ENCODE measurements at places on chromosomes 16 and 17.
A peak's percentile ranks its signal among the peaks of the same experiment; 100 is the strongest.

GRCh38 chr16:86896976-86897375, 318.6 kb downstream of the FOXL1 start:
- no peak for DNase-seq

- no peak for DNase-seq
Observed at GRCh38 chr17:2067048-2067561, 12.2 kb downstream of the HIC1 start.

- DNase-seq, result peak; percentile 63
Observed at GRCh38 chr16:12497526-12497925, 306.2 kb downstream of the CPPED1 start.

DNA sequence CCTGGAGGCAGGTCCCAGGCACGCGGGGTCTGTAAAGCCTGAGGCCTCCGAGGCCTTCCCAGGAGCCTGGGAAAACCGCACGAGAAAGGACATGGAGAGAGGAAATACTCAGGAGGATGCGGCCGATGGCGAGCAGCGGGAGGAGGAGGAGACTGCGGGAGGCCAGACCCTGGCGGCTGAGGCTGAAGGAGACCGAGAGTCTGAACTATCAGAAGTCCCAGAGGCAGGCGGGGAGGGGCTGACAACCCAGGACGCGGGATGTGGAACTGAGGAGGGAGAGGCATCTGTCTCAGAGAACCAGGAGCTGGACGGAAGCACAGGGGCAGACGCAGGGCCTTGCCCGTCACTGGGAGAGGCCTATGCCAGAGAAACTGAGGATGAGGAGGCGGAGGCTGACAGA, 2.4 kb downstream of the APOBR start:
- no peak for DNase-seq

DNA sequence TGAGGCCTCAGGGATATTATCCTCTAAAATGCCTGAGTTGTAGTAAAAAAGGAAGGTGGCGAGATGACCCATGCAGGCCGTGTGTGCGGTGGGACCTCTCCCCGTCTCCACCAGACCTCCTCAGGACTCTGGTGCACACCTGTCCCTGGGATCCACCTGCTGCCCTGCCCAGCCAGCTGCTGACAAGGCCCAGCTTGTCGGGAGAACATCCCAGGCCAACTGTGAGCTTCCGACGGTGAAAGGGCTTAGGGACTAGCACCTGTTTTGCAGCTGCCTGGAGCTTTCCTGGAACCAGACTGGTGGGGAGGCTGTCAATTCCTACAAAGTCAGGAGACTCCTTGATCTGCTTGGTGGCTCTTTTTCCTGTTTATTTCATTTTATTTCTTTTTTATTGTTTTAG, 11.6 kb downstream of the IL34 start:
- DNase-seq, result no peak

- no peak for DNase-seq
Observed at GRCh38 chr16:74556375-74556922, 50.5 kb downstream of the GLG1 start.

DNA sequence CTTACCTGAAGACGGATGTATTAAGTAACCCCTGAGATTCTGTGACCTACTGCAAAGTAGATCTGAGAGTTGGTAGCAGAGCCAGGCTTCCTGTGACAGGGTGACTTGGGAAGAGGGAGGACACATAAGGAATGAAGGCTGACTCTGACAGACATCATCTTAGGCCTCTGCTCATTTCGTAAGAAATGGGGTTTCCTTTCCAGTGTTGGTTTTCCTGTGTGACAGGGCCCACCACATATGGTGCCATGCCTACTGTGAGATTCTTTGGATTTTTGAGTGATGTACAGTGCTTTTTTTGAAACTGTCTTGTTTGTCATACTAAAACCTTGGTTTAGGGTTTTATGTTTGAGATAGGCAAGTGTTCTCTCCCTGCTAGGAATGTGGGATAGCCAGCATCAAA, 12.7 kb downstream of the LIG3 start:
- no peak for DNase-seq

- no peak for DNase-seq
Observed at GRCh38 chr16:11157143-11157542, 98.9 kb downstream of the SOCS1 start.

DNA sequence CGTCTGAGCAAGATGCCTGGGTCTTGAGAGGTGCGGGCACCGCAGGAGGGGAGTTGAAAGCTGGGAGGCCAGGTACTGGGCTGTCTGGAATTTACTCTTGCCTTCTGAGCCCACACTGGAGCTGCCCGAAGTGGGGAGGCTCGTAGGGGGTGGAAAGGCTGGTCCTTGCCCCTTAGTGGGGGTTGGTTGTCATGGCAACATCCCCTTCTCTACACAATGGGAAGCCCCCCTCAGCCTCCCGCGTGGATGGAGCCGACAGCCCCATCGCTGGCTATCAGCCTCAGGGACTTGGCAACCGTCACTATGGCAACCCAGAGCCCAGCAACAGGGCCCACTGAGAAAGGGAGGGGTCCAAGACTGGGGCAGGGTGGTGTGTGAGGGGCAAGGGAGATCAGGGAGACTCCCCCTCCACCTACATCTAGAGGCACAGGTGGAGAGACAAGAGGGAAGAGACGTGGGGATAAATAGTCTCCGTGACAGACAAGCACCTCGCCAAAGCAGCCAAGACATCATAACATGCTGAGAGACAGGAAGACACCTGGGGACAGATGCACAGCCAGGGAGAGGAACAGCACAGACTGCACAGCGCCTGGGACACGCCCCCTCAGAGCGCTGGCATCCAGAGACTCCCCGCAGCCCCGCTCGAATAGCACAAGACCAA, 5.3 kb upstream of the DNAH2 start:
- no peak for DNase-seq

GRCh38 chr17:76089680-76090516, 10.9 kb downstream of the ZACN start:
- no peak for DNase-seq

GRCh38 chr17:39643271-39643670, 6.3 kb downstream of the STARD3 start:
- DNase-seq, result no peak

GRCh38 chr16:30120340-30121105, 2.5 kb downstream of the MAPK3 start:
- no peak for DNase-seq

- DNase-seq, result peak; percentile 85
Observed at GRCh38 chr17:21513012-21513570, 136.9 kb downstream of the KCNJ12 start.

DNA sequence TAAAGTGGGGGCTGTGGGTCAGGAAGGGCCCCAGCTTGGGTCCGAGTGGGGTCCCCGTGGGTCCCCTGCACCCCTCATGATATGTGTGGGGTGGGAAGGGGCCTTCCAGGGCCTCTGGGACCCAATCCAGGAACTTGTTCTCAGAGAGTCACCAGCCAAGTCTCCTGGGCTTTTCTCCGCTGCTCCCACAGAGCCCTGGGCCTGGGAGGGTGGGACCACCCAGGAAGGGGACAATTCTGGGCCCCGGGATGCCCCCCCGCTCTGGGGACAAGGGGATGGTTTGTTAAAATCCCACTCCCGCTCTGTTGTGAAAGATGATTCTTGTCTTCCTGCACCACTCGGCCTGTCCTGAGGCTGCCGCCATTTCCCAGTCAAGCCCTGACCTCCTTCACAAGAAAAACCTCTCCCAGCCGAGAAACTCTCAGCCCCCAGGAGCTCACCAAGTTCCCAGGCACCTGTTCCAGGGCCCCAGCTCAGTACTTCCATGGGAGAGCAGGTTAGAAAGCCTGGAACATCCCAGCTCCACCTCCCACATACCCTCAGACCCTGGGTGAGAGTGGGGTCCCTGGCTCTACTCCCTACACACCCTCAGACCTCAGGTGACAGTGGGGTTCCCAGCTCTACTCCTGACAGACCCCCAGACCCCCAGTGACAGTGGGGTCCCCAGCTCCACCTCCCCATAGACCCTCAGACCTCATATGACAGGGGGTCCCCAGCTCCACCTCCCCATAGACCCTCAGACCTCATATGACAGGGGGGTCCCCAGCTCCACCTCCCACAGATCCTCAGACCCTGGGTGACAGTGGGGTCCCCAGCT, 75.1 kb downstream of the METRNL start:
- no peak for DNase-seq

DNA sequence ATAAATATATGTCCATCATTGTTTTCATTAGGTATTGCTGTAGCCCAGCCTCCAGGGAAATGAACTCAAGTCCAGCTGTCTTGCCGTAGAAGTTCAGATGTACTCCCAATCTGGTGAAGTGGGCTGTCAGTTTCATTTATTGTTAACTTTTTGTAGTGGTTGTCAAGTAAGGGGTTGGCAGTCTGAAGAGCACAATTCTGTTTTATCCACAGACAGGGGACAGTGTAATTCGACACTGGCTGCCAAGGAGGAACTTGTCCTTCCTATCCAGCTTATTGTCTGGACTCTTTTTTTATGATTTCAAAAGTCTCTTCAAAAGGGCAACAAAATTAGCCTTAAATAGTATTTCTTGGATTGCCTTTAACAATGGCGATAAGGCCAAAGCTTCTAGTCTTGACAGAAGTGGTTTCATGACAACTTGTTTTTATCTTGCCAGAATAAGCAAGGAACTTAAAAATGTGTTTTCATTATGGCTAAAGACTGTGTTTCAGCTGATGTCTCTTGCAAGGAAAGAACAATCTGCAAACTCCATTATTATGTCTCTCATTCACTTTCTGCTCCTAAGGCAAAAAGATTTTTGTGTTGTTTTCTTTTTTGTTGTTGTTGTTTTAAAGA, 73.9 kb upstream of the TANC2 start:
- DNase-seq, result peak; percentile 32

DNA sequence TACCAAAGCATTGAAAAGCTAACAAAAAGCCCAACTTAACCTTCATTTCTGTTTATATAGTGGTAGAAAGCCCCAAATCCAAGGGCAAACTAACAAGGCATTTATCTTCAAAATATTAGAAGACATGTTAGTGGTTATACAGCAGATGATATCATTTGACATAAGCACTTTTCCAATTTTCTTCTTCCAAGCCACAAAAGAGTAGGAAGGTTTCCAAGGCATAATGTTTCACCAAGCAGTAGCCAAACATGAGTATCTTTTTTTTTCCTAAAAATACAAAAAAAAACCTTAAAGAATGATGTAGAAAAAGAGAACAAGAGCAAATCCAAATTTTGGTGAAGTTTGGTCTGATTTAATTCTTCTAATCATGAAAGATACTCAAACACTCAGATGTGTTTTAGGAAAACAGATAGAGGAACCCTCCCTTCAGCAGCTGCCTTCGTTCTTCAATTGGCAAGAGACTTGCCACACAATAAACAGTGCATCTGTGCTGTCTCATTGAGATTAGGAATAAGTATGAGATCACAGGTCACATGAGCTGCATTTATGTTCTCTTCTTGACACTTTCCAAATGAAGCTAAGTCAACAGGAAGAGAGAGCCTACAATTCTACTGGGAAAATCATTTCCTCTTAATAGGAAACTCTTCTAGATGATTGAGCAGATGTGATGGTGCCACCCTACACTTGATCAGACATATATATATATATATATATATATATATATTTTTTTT, 106.7 kb downstream of the TTC19 start:
- DNase-seq, result peak; percentile 35

DNA sequence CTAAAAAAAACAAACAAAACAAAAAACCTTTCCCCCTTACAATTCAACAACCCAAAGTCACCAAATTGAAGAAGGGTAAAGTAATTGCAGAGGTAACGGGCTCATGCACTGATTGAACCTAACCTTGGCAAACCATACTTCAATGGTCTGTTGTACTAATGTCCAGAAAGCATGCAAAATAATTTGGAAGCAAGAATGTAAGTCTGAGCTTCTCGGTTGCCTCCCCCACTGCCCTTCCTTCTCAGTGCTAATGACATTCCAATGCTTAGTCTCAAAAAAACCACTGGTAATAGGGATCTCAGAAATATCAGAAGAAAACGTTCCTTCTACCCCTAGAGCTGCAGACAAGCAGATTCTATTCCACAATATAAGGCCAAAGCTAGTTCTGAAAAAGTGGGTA, 15.8 kb downstream of the KRABD2 start:
- DNase-seq, result no peak

DNA sequence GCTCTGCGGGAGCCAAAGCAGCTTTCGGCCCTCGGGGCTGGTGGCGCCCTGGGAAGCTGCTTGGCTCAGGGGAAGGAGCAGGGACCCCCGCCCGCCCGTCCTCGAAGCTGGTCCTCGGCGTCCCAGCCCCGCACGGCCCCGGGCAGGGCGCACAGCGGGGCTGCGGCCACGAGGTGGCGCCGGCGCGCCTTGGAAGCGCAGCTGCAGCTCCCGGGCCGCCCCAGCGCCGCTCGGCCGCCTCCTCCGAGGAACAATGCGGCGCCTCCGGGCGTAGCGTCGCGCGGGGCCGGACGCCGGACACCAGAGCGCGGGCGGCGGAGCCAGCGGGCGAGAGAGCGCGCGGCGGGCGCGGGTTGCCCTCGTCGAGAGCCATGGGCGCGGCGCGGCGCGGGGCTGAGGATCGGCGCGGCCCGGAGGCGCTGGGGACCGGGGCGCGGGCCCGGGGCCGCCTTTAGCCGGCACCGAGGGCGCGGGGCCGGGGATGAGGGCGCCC, at the start of gene MGAT5B:
MGAT5B (plus strand) TSS at position 229 of the 493 bp plus-strand sequence. CDS start 626 bp downstream, outside the sequence.
- DNase-seq, result peak; percentile 96

- DNase-seq, result no peak
Observed at GRCh38 chr16:87556941-87557459, 45.3 kb upstream of the JPH3 start.

DNA sequence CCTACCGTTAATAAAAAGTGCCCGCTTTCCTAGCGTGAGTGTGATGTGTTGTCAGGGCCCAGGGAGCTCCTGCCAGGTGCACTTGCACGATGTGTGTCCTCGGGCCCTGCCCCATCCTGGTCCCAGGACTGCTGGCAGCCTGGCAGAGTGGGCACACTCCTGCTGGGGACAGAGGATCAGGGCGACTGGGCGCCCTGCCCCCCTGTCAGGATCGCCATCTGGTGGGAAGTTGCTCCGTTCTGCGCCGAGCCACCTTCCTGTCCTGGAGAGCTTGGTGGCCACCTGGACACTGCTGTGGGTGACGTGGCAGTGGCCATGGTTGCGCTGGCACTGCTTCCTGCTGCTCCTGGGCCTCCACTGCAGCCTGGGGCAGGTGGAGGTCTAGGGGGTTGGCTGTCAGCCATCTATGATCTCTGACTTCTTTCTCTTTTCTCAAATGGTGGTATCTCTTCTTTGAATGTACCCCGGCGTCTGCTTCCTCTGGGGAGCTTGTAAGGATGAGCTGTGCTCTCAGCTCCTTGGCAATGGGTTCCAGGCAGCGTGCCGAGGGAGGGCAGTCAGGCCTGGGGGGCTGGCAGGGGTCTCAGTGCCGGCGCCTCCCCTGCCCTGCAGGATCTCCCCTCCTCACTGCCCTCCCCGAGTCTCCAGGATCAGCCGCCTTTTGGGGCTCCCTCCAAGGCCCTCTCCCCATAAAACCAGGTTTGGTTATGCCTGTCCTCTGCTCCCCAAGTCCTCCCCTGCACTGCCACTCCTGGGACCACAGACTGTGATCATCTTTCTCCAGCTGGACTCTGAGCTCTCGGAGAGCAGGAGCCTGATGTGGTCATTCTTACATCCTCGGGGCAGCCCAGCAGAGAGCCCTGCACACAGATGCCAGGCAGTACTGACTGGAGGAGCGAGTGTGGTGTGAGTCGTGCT, 76.9 kb downstream of the AMFR start:
- DNase-seq, result no peak

DNA sequence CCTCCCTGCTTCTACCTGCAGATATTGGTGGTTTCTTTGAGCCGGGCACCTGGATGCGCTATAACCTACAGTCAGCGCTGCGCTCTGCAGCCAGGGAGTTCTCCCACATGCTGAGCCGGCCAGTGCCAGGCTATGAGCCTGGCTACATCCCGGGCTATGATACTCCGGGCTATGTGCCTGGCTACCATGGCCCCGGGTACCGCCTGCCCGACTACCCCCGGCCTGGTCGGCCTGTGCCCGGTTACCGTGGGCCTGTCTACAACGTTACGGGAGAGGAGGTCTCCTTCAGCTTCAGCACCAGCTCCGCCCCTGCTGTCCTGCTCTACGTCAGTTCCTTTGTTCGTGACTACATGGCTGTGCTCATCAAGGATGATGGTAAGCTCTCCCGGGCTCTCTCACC, 13.2 kb downstream of the CNTNAP1 start:
- no peak for DNase-seq
